ENCODE measurements at places on chromosomes 2 and 18.

GRCh38 chr2:240962300-240963064, 35.9 kb upstream of the SNED1 start:
- DNase-seq: no peak

GRCh38 chr2:45780541-45781463, 129.3 kb downstream of the PRKCE start:
- DNase-seq: no peak

GRCh38 chr18:75304678-75305557, 94.3 kb downstream of the TSHZ1 start:
- DNase-seq: no peak

- DNase-seq: no peak
Measured at GRCh38 chr18:76453932-76454331, 41.1 kb downstream of the ZNF516 start.

DNA sequence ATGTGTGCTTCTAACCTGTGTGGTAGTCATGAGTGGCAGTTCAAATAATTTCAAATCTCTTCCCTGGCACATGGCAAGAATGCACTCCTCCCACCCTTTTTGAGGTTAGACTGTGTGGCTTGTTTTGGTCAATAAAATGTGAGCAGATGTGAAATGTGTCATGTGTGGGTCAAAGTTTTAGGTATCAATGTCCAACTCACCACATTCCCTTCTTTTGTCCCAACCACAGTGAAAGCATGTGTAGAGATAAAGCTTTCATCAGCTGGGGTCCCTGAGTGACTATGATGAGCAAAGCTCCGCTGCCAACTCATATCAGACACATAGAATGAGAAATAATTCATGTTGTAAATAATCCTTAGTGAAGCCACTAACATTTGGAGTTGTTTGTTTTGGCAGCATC, 118.2 kb downstream of the PAX3 start:
- DNase-seq: no peak

GRCh38 chr18:62566199-62566598, 43.4 kb downstream of the ZCCHC2 start:
- DNase-seq: no peak

GRCh38 chr18:22300665-22301636, 116.8 kb downstream of the CTAGE1 start:
- no peak for DNase-seq

GRCh38 chr2:162720559-162721271, 117.9 kb downstream of the KCNH7 start:
- DNase-seq: no peak

GRCh38 chr18:45166836-45167551, 448.3 kb upstream of the SLC14A2 start:
- DNase-seq: no peak

- no peak for DNase-seq
Measured at GRCh38 chr18:76932026-76932819, 109.9 kb downstream of the ZNF236 start.

DNA sequence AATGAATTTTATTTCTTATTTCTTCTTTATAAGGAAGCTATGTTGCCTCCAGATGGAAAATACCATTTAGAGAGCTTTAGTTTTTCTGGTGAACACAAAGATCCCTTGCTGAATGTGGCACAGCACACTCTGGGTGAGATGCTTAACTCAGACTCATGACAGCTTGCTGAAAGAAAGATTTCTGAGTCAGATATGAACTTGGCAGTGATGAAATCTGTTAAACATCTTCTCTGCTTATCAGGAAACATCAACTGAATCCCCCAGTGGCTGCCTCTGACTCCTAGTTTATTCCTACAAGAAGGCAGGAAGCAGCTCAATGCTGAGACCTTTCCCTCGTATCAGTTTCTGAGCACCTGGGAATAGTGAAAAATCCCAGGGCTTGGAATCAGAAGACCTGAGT, 162.8 kb downstream of the OSR1 start:
- no peak for DNase-seq

DNA sequence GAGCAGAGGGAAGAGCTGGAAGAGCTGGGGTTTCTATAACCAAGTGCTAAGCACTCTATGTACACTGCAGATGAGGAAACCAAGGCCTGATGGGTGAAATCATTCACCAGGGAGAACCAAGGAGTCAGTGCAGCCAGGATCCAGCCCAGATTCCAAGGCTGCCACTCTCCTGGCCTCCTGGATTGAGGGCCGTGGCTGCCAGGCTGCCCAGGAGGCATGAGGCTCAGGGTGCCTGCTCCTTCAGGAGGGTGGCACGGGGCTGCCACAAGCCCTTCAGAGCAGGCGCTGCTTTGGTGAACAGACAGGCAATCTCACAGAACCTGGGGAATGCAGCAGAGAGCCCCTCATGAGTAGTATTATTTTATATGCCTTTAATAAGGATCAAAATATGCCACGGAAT, 293.7 kb upstream of the HDAC4 start:
- DNase-seq: no peak

GRCh38 chr2:26268213-26268612, 23.5 kb downstream of the HADHB start:
- DNase-seq: no peak

GRCh38 chr2:204065566-204065965, 129.0 kb downstream of the ICOS start:
- no peak for DNase-seq

All from activated naive CD4-positive, alpha-beta T cell (primary cell).